ENCODE measurements at places on chromosomes 4 and X.

DNA sequence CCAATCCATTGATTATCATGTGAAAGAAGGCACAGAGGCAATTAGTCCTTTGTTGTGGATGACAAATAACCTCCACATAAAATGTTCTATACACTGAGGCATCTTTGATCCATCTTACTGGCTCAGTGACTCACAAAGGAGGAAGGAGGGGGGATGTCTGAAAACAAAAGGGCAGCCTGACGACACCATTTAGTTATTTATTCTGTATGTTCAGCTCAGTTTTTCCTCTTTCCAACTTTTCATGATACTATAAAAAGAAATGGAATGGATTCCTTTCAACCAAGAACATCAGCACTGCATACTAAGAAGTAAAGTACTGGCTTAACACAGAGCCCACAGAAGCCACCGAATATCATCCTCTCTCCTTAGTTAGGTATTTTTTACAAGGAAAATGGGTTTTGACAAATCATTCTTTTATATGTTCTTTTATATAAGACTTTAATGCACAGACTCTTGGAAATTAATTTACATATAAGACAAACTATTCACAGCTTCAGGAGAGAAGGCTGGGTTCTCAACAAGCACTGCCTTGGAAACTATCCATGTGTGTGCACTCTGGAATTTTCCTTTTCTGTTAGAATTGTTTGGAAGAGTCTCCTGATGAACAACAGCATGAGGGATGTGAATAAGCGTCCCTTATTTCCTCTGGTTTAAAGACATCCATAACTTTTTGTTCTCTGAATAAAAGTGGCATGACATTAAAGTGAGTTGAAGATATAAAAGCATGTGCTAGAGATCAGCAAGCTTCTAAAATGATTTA, 135.6 kb downstream of the TSPAN5 start:
- no peak for DNase-seq

DNA sequence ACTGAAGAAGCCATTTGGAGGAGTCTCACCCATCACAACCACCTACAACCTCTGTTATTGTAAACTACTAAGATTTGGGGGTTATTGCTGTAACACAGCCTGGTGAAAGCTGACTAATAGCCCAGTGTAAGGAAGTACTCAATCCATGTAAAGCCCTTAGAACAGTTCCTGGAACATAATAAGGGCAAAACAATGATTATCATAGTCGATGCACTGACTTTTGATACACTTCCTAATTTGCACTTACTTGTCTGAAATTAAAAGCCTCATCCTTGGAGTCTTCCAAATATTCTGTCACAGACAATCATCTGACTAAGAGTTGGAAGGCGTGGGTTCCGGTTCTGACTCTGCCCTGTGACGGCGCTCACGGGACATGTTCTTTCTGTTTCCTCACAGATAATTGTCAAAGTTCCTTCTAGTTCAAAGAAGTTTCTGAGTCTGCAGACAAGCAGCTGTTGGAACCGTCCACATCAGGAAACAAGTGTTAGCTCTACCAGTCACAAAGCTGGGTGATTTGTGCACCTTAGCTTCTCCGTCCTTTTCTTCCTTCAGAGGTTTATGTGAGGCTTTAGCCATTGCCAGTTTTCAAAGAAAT, 33.4 kb upstream of the RASGEF1B start:
- DNase-seq = peak; percentile 29

DNA sequence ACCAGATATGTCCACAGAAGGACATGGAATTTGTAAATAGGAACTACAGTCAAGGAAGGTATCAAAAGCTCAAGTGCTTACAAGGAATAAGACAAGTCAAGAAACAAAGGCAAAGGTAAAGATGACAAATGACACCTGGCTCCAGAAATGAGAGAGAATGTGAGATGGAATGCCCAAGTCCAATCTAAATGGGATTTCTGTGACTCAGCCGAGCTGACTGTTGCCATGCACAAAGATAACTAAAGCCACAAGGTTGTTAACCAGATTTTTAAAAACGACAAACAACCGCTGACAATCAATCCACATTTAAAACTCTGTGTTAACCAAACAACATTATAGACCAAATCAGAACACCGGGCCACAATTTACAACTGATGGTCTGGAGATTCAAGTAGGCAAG, 1.1 kb downstream of the NFXL1 start:
- no peak for DNase-seq

DNA sequence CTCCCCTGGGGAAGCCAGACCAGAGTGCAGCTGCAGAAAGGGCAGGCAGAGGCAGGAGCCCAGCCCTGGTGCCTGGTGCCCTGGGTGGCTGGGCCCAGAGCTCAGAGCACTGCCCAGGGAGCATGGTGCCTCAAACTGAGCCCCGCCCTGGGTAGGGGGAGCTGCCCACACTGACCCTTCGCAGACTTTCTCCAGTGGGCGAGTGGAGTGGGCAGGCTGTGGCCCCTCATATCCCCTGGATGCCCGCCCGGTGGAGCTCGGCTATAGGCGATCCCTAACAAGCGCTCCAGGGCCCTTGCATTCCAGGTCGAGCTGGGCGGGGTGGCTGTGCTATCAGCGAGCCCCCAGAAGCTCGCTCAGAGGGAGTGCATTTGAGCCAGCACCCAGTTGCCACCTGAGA, 17.1 kb upstream of the ADRA2C start:
- DNase-seq = no peak

DNA sequence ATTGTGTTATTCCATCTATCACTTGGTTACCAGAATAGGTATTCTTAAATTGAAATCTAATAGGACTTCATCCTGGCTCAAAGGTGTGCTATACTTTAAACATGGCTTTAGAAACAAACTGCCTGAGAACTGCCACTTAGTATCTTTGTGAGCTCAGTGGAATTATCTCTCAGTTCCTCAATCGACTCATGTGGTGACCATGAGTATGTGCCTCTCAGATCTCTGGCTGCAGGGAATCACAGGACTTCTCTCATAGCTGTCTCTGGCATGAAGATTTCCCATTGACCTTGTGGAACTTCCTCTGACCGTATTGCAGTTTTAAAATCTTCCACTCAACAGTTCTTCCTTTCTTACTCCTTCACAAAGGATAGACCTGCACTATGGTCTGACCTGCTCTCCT, 681.9 kb upstream of the BOD1L1 start:
- DNase-seq = no peak

DNA sequence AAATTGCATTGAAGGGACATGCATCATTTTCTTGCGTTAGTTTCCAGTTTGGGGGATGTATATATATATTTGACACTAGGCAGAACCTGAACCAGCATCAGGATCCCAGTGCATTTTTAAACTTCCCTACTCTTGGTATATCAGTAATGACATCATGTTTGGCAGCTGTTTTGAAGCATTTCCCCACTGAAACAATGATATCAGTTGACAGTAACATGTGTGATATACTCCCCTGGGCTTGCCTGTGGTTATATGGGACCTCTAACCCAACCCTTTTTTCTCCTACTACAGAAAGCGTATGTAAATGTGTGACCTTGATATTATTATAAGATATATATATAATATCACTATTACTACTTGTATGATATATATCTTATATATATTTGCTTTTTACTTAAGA, 225.9 kb upstream of the CASK start:
- DNase-seq = no peak

- DNase-seq = no peak
Observed at GRCh38 chr4:186669159-186669731, 54.4 kb downstream of the FAT1 start.
